ENCODE measurements at places on chromosomes 12 and 14. TPM values are rescaled to one million over a fixed set of nuclear protein-coding genes. Genes with fewer than 3 reads are reported as not detected.

SPPL3 gene
- polyA plus RNA-seq, result 3.4 TPM

FAM181A gene
- polyA plus RNA-seq, result not detected

CLEC1B gene
- polyA plus RNA-seq, result not detected

PPP4R3A gene
- polyA plus RNA-seq, result 22.1 TPM

RNASE4 gene
- polyA plus RNA-seq, result 1.9 TPM

KRT73 gene
- not detected for polyA plus RNA-seq

PRPH gene
- not detected for polyA plus RNA-seq

TMPRSS12 gene
- polyA plus RNA-seq, result not detected

GZMH gene
- polyA plus RNA-seq, result not detected

DNA sequence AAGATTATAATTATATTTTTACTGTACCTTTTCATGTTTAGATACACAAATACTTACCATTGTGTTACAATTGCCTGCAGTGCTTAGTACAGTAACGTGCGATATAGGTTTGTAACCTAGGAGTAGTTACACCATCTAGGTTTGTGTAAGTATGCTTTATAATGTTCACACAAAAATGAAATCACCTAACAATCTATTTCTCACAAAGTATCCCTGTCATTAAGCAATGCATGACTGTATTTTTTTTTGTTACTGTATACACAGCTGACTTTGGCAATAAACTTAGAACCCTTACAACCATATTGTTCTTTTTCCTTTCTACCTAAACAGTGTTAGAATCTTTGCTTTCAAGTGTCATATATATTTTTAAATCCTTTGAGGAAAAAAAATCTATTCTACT, 303.0 kb upstream of the E2F7 start:
- no peak for DNase-seq

DNA sequence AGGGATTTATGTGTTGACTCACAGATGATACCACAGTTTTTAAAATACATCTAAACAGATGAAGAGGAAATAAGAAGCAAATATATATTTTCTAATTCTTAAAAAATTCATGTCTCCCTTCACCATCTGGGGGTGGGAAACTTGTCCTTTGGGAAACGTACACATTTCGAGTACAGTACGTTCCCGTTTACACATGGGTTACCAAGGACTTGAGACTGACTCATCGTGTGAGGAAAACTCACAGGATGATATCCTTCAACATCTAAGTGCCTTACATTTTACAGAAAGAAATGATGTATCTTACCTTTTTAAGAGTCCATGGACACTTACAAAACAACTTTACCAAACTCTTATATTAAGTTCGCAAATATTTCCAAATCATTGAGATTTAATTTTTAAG, 16.0 kb upstream of the FBLN5 start:
- DNase-seq, result no peak

- DNase-seq, result no peak
Observed at GRCh38 chr14:26124896-26125438, 472.9 kb downstream of the NOVA1 start.

DNA sequence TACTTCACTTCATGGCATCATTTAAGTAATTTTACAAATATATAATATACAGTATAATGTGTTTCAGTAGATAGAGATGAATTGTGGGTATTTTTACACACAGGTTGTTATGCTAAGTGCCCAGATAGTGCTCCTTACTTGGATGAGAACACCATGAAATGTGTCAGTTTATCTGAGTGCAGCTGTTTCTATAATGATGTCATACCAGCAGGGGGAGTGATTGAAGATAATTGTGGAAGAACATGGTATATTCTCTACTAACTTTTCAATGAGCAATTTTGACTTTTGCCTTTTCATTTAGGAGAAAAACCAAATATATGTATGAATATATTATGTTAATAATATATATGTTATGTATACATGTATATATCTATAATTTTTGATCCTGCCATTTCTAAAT, 221.6 kb downstream of the LRRK2 start:
- DNase-seq, result no peak

DNA sequence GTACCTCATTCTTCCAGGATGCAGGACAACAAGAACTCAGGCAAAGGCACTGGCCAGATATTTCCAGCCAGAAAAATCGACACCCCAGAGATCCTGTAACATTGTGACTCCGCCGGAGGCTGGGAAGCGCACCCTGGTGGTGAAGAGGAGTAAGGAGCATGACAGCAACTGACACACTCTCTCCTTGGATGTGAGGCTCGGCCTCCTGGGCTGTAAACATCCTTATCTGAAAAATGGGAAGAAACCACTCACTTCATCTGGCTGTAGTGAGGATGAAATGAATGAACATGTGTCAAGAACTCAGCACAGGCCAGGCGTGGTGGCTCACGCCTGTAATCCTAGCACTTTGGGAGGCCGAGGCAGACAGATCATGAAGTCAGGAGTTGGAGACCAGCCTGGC, 27.5 kb downstream of the TCHP start:
- no peak for DNase-seq

- DNase-seq, result no peak
Observed at GRCh38 chr12:29148911-29149690, at the start of gene FAR2. TSS of gene FAR2 (plus strand) at chr12:29149278. CDS start at chr12:29270450, 121,172 bp downstream.

DNA sequence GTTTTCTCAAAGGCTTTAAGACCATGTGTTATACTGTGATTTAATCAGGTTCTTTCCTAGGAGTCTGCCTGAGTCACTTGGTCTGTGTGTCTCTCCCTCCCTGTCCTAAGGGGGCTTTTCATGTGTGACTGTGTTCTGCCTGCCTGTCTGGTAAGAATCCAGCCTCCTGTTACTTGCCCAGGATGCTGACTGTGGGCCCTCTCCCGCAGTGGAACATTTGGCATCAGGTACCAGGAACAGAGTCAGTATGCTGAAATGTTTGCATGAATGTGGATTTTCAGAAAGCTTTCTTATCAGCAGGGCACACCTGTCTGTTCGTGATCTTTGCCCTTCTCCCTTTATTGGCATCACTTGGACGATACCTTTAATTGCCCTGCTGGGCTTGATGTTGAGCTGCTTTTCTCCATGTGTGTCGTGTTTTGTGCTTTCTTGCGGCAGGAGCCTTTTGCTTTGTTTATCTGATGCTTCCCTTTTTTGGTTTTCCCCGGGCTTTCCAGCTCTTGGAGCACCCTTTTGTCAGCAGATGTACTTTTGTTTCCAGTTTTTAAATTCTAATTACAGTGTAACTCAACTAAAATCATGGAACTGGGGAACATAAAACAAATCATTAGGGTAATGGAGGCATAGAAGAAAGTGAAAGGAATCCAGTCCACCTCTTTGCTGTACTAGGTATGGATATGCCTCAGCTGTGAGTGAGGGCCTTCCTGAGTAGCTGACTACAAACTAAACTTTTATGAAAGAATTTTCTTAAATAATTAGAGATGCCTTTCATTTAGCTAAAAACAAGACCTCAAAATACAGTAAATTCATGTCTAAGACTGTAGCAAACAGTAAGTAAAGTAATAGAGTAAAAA, 72.5 kb downstream of the TRAF3 start:
- DNase-seq, result no peak

- DNase-seq, result no peak
Observed at GRCh38 chr12:123839826-123840225, 77.7 kb downstream of the DNAH10 start.

- DNase-seq, result no peak
Observed at GRCh38 chr12:11433664-11434063, 38.3 kb upstream of the PRB2 start.

GRCh38 chr12:71948390-71948789, 9.7 kb downstream of the TPH2 start:
- DNase-seq, result no peak

- no peak for DNase-seq
Observed at GRCh38 chr14:29926228-29926627, 1.4 kb downstream of the PRKD1 start.

GRCh38 chr12:6863033-6863432, 4.3 kb upstream of the TPI1 start:
- DNase-seq, result no peak

GRCh38 chr12:66152732-66153131, 17.1 kb downstream of the TMBIM4 start:
- DNase-seq, result no peak

DNA sequence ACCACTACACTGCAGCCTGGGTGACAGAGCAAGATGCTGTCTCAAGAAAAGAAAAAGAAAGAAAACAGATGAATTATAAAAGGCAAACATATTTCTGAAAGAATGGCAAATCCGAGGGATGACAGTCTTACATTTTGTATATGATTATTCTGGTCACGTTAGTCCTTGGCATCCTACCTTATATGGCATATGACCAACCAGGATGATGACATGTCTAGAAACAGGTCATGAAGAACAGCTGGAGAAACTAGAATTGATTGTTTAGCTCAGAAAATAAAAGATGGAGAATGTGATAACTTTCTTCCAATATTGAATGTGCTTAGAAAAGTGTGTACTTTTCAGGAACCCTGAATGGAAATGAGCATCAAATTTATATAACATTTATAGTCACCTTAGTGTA, 19.2 kb downstream of the SLC2A14 start:
- DNase-seq, result no peak

GRCh38 chr12:94563286-94563685, 87.1 kb downstream of the TMCC3 start:
- no peak for DNase-seq

- DNase-seq, result no peak
Observed at GRCh38 chr12:8852119-8852518, 29.7 kb downstream of the A2ML1 start.

GRCh38 chr14:74257078-74257940, 18.1 kb downstream of the VSX2 start:
- no peak for DNase-seq

DNA sequence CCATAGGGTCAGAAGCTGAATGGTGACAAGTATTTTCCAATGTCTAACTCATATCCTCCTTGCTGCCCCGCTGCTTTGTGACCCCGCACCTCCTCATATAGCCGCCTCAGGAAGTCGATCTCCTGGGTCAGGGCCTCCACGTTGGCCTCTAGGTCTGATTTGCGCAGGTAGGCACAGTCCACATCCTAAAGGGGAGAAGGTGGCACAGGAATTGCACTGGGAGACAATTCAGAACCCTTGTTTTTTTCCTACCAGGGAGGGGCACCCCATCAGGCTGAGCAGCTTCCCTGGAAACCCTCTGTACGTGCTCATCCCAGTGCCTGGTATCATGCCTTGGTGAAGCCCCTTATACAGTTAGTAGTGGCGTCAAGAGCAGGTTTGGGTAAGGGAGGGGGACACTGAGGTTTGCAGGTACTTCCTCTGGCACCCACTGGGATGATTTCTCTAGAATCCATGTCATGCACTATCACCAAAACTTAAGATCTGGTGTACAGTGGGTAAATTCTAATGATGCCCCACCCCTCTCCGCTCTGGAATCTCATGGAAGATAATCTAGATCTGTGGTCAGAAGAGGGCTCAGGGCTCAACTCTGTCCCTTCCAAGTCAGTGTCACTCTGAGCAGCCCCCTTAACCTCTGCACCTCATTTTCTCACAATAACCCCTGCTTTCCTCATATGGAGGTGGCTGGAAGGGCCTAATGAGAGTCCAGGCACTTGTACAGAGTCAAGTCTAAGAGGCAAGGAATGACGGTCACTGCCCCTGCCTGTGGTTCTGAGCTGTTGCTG, 20.1 kb upstream of the KRT86 start:
- DNase-seq, result no peak

- no peak for DNase-seq
Observed at GRCh38 chr12:30019366-30020140, 235.8 kb upstream of the TMTC1 start.

DNA sequence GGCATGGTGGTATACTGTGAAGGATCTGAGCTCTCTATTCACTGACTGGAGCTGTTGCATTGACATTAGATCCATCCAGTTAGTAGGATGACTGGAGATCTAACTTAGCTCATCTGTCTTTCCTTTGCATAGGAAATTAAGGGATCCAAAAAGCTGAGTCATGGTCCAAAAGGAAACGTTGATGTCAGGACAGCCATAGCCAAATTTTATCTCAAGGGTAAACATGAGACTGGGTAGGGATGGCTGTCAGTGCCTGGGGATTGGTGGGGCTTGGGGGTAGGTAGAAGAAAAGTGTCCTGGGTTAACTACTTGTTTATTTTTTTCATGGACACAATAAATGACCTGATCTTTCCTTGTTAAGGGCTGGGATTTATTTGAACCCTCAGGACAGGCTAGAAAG, 4.6 kb downstream of the FAM177A1 start:
- DNase-seq, result no peak

DNA sequence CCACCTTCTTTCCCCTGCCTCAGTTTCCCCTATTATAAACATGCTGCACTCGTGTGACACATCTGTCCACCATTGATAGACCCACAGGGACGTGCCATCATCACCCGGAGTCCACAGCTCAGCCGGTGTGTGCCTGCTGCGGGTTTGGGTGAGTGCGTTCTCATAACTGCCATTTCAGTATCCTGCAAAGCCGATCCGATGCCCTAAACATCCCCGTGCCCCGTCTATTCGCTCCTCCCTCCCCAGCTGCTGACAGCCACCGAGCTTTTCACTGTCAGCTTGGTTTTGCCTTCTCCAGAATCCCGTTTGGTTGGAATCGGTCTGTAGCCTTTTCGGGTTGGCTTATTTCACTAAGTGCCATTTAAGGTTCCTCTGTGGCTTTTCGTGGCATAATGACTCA, 3.9 kb downstream of the LRCOL1 start:
- DNase-seq, result no peak

- no peak for DNase-seq
Observed at GRCh38 chr12:91627225-91627624, 444.6 kb upstream of the DCN start.

- no peak for DNase-seq
Observed at GRCh38 chr14:30751646-30752416, 122.5 kb upstream of the COCH start.

- DNase-seq, result no peak
Observed at GRCh38 chr12:130438711-130439110, 101.0 kb downstream of the PIWIL1 start.

GRCh38 chr14:40682131-40682913, 924.4 kb upstream of the LRFN5 start:
- no peak for DNase-seq

DNA sequence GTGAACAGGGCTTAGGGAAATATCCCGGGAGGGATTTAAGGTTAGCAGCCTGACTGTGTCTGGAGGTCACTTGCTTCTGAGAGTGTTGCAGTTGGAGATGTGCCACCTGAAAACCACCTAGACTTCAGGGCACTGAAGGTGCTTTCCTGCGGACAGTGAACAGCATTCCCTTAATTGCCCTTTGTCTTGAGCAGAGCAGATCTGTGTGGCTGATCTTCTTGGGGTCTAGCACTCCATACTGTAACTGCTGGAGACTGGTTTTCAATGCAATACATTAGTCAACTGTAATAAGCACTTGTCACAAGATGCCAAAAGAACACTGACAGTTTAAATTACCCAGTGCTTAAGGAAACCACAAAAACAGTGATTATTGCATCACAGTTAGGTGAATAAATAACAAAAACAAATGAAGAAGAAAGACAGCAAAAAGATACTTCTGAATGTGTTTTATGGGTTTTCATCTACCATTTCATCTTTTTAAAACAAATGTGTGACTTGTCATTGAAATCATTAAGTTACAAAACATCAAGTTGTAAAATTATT, 111.8 kb downstream of the PRIMA1 start:
- no peak for DNase-seq

GRCh38 chr14:55065411-55065810, 14.0 kb downstream of the MAPK1IP1L start:
- DNase-seq, result no peak

- DNase-seq, result no peak
Observed at GRCh38 chr12:106217706-106218105, 30.1 kb downstream of the CKAP4 start.
